ENCODE measurements at places on chromosomes 11 and 22. TPM values are rescaled to one million over a fixed set of nuclear protein-coding genes. Genes with fewer than 3 reads are reported as not detected.

DNA sequence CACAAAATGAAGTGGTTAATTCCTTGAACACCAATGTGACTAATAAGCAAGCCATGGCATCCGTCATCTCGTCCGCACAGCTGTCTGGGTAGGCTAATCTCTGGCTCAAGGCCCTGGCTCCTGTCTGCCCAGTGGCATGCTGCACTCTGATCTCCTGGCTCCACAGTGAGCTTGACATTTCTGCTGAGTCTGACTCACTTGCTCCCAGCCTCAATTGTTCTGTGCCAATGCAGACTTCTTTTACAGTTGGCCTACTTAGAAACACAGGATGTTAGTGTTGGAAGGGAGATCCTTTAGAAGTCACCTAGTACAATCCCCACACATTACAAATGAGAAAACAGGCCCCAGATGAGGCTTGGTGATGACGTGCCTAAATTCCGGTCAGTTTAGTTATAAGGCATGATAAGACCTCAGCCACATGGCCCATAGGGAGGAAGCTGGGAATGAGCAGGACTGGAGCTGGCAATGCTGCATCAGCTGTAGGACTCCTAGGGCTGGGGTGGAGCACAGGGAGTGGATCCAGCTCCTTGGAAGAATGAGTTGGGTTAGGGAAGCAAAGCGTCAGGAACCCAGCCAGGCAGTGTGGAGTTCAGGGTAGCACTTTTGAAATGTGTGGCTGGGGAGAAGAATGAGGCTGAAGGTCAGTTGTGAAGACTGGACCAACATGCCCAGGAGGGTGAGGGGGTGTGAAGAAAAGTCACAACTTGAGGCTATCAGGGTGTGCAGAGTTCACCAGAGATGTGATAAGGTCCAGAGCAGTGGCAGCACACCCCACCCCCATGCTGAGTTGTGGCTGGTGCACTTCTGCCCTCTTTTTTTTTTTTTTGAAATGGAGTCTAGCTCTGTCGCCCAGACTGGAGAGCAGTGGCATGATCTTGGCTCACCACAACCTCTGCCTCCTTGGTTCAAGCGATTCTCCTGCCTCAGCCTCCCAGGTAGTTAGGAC, 70.2 kb upstream of the EED start:
- DNase-seq = peak; percentile 34
- H3K27ac ChIP-seq = peak overlapping the region; percentile 37
- no peaks in the 10 kb centered on the region for H3K27me3 ChIP-seq
- no peaks in the 10 kb centered on the region for H3K4me1 ChIP-seq
- no peaks in the 10 kb centered on the region for H3K36me3 ChIP-seq

- no peak for DNase-seq
- no peak overlapping the region for H3K4me3 ChIP-seq
- H3K27ac ChIP-seq = no peak overlapping the region
- no peaks in the 10 kb centered on the region for H3K36me3 ChIP-seq
- H3K4me1 ChIP-seq = no peaks in the 10 kb centered on the region
Measured at GRCh38 chr11:40938002-40938401, 521.5 kb downstream of the LRRC4C start.

GRCh38 chr22:30423301-30423958, 2.1 kb upstream of the MTFP1 start:
- peak overlapping the region; percentile 95 for H3K27ac ChIP-seq
- peak; percentile 53 for DNase-seq
- H3K36me3 ChIP-seq = no peaks in the 10 kb centered on the region
- H3K4me1 ChIP-seq = peaks cover 21% of the 10 kb centered on the region
- peak overlapping the region; percentile 65 for H3K4me3 ChIP-seq

GRCh38 chr11:130315354-130315970, 745 bp upstream of the ZBTB44 start:
- peak overlapping the region; percentile 87 for H3K27ac ChIP-seq
- no peaks in the 10 kb centered on the region for H3K36me3 ChIP-seq
- peak overlapping the region; percentile 86 for H3K4me3 ChIP-seq
- H3K27me3 ChIP-seq = no peaks in the 10 kb centered on the region
- peak; percentile 21 for DNase-seq

- no peaks in the 10 kb centered on the region for H3K36me3 ChIP-seq
- no peak overlapping the region for H3K4me3 ChIP-seq
- no peaks in the 10 kb centered on the region for H3K27me3 ChIP-seq
- no peak for DNase-seq
- H3K27ac ChIP-seq = peak overlapping the region; percentile 52
Measured at GRCh38 chr11:47532597-47533213, 20.2 kb downstream of the CELF1 start.

DNA sequence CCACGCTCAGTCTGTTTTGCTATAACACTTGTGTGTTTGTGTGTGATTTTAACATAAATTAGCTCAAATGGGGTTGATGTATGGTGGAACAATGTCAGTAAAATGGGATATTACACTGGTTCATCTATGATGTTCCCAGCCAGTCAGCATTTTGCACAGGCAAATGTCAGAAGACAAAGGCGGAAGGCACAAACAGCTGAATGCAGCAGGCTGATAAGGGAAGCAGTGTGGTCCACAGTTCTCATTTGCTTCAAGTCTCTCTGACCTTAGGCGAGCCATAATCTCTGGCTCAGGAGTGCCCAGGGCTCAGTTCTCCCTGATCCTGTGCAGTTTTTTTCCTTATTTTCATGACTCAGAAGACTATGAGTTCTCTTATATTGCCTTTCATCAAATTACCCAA, 102.7 kb downstream of the FAR1 start:
- no peaks in the 10 kb centered on the region for H3K4me1 ChIP-seq
- no peaks in the 10 kb centered on the region for H3K36me3 ChIP-seq
- no peak overlapping the region for H3K4me3 ChIP-seq
- H3K27ac ChIP-seq = no peak overlapping the region

GRCh38 chr11:69001243-69002081, 11.6 kb downstream of the MRGPRF start:
- peaks cover 32% of the 10 kb centered on the region for H3K4me1 ChIP-seq
- peak; percentile 41 for DNase-seq
- H3K4me3 ChIP-seq = no peak overlapping the region

DNA sequence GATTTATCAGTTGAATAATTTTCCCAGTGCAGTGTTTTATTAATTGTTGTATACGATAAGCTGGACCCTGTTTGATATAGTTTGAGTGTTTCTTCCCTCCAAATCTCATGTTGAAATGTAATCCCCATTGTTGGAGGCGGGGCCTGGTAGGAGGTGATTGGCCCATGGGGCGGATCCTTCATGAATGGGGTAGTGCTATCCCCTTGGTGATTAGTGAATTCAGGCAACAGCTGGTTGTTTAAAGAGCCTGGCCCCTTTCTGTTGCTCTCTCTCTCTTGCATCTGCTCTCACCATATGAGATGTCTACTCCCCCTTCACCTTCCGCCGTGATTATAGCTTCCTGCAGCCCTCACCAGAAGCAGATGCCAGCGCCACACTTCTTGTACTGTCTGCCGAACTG, 1.5 kb downstream of the OR5A1 start:
- H3K27me3 ChIP-seq = no peaks in the 10 kb centered on the region
- H3K4me1 ChIP-seq = no peaks in the 10 kb centered on the region
- H3K27ac ChIP-seq = no peak overlapping the region
- DNase-seq = no peak
- no peaks in the 10 kb centered on the region for H3K36me3 ChIP-seq

GRCh38 chr11:35236667-35237003, 97.7 kb downstream of the CD44 start:
- H3K36me3 ChIP-seq = no peaks in the 10 kb centered on the region
- no peak overlapping the region for H3K4me3 ChIP-seq
- H3K4me1 ChIP-seq = no peaks in the 10 kb centered on the region
- no peaks in the 10 kb centered on the region for H3K27me3 ChIP-seq
- no peak overlapping the region for H3K27ac ChIP-seq

- no peak overlapping the region for H3K27ac ChIP-seq
- no peak overlapping the region for H3K4me3 ChIP-seq
- DNase-seq = no peak
- no peaks in the 10 kb centered on the region for H3K27me3 ChIP-seq
Measured at GRCh38 chr22:31144223-31144622, 3.9 kb upstream of the PLA2G3 start.

- no peaks in the 10 kb centered on the region for H3K36me3 ChIP-seq
- no peak for DNase-seq
- no peak overlapping the region for H3K27ac ChIP-seq
- peaks cover 10% of the 10 kb centered on the region for H3K4me1 ChIP-seq
- H3K27me3 ChIP-seq = no peaks in the 10 kb centered on the region
- no peak overlapping the region for H3K4me3 ChIP-seq
Measured at GRCh38 chr22:39361496-39361895, 11.7 kb downstream of the SYNGR1 start.

DNA sequence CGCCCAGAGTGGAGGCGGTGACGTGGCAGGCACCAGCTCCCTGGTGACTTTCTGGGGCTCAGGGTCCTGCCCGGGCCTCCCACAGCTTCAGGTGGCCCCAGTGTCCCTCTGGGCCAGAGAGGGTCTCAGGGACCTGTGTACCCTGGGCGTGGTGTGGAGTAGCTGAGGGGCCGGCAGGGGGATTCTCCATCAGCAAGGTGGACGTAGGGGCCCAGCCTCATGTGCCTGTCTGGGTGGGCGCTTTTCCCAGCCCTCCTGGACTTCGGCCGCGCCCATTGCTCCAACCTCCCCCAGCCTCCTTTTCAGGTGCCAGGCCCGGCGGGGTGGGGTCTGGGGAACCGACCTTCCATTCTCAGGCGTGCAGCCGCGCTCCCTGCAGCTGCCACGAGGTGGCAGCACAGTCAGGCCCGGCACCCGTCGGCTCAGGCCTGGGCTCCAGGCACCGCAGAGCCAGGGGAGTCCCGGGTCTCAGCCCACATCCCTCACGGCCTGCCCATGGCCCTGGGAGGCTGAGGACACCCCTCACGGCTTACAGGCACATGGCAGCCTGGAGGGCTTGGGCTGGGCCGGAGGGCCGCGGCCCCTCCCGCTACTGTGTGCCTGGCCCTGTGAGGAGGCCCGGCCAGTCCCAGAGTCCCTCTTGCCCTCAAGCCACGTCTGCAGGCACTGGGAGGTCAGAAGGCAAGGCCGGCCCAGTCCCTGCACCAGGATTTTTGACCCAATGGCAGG, 19.9 kb upstream of the MUC5B start:
- H3K36me3 ChIP-seq = no peaks in the 10 kb centered on the region
- no peaks in the 10 kb centered on the region for H3K27me3 ChIP-seq
- no peak overlapping the region for H3K27ac ChIP-seq
- DNase-seq = peak; percentile 53

- no peak for DNase-seq
- no peaks in the 10 kb centered on the region for H3K4me1 ChIP-seq
- H3K4me3 ChIP-seq = no peak overlapping the region
- no peak overlapping the region for H3K27ac ChIP-seq
Measured at GRCh38 chr22:33314316-33314715, 256.1 kb upstream of the SYN3 start.

GRCh38 chr22:35301372-35301874, 1.7 kb downstream of the TOM1 start:
- peak overlapping the region; percentile 96 for H3K27ac ChIP-seq
- no peaks in the 10 kb centered on the region for H3K27me3 ChIP-seq
- H3K4me3 ChIP-seq = no peak overlapping the region

- H3K27ac ChIP-seq = no peak overlapping the region
- no peak overlapping the region for H3K4me3 ChIP-seq
- no peaks in the 10 kb centered on the region for H3K4me1 ChIP-seq
- H3K27me3 ChIP-seq = no peaks in the 10 kb centered on the region
- H3K36me3 ChIP-seq = no peaks in the 10 kb centered on the region
Measured at GRCh38 chr11:71948314-71949027, 19.6 kb downstream of the RNF121 start.

SCGB2A2 gene
- total RNA-seq = not detected

VWCE gene
- total RNA-seq = 0.51 TPM

CHRM1 gene
- total RNA-seq = not detected

MN1 gene
- total RNA-seq = 7.9 TPM

FBLN1 gene
- 496 TPM for total RNA-seq

DDI1 gene
- total RNA-seq = not detected

Data from uterus (tissue), 4 donors.